ENCODE measurements at places on chromosomes 6 and 20.

GRCh38 chr20:4661191-4661590 lies 60.5 kb upstream of the PRND start:
- DNase-seq = no peak

DNA sequence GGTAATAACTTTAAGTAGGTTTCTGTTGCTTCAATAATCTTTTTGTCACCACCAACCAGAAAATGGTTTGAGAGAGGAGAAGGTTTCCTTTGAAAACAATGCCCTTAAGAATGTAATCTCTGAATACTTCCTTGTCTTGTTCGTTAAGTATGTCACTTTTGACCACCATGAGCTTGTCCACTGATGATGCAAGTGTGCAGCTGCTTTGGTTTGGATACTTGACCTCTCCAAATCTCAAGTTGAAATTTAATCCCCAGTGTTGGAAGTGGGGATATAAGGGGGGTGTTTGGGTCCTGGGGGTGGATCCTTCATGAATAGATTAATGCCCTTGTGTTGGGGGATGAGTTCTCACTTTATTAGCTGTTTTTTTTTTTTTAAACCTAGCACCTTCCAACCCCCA lies 985.4 kb downstream of the EPHA7 start:
- no peak for DNase-seq

- no peak for DNase-seq
Observed at GRCh38 chr20:4665591-4665990, 56.1 kb upstream of the PRND start.

GRCh38 chr6:24927277-24927955 lies 8.3 kb downstream of the RIPOR2 start:
- no peak for DNase-seq

DNA sequence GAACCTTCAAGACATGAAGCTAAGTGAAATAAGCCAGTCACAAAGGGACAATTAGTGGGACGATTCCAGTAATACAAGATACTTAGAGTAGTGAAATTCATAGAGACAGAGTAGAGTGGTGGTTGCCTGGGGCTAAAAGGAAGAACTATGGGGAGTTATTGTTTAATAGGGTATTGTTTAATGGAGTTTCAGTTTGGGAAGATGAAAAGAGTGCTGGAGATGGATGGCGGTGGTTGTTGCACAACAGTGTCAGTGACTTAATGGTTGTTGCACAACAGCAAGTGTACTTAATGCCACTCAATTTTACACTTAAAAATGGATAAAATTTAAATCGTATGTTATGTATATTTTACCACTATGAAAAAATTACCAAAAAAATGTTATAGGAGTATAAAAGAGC lies 209.7 kb upstream of the TENT5A start:
- DNase-seq = no peak

- no peak for DNase-seq
Observed at GRCh38 chr6:7805850-7806214, 79.9 kb downstream of the BMP6 start.

All from foreskin keratinocyte (primary cell).